A549 (cell line): ENCODE measurements at places on chromosomes 12 and 14.

DNA sequence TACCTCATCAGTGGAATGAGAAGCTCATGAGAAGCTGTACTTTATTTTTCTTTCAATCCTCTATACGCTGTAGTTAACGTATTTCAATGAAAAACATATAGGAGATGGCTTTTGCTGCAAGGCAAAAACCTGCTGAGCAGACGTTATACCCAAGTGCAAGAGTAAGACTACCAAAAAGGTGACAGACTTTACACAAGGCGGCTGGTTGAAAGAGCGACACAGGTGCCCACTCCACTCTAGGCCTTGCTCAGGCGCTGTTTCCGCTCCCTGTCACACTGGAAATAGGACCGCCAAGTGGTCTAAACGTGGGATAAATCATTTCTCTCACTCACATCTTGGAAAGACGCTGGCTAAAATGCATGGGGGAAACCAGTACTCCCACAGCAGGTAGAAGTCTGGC lies 54.5 kb downstream of the PPP2R5C start:
- no peak for DNase-seq

GRCh38 chr14:31068235-31068634 lies 42.1 kb upstream of the STRN3 start:
- DNase-seq, result no peak

DNA sequence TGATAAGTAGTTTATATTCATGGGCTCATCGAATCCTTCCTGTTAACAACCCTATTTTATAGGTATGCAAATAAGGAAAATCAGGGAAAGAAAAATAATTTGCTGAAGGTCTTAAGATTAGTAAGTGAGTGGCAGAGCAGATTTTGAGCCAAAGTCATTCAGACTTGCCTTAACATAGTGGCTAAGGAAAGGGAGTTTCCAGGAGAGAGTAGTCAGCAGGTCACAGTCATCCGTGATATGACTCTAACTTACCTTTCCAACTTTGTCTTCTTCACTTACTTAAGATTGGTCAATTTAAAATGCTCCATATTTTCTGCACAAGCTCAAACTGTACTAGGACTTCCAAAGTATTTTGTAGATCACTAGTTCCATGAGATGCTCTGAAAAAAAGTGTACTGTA lies 46.6 kb downstream of the AKAP6 start:
- DNase-seq, result no peak

- no peak for DNase-seq
Measured at GRCh38 chr14:104794631-104794992, 936 bp downstream of the AKT1 start.
